ENCODE measurements at places on chromosomes 13 and 19. TPM values are rescaled to one million over a fixed set of nuclear protein-coding genes. Genes with fewer than 3 reads are reported as not detected.

GRCh38 chr13:75364131-75364713, 117.7 kb downstream of the TBC1D4 start:
- DNase-seq, result no peak

DNA sequence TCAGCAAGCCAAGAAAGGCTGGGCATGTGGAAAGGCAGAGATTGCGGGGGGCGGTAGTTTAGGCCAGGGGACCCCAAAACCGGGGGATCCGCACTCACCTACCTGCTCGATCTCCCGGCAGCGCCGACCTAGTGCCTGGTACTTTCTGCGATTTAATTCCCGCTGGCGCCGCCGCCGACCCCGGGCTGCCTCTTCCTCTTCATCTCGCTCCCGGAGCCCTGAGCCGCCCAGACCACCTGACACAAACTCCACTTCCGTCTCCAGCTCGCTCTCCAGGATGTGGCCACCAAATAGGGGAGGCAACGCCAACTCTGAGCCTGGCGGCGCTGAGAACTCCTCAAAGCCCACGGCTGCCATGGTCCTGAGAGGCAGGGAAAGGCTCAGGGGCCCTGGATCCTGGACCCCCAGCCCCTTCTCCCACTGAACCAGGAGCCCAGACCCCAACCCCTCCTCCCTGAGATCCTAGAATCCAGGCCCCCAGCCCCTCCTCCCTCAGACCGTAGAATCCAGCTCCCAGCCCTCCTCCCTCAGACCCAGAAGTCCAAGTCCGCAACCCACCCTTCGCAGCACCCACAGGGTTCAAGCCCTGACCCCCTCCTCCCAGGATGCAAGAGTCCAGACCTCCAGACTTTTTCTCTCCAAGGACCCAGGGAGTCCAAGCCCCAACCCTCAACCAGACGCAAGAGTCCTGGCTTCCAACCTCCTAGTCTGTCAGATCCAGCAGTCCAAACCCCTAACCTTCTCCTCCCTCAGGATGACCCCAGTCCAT, 933 bp downstream of the TFPT start:
- DNase-seq, result no peak

DNA sequence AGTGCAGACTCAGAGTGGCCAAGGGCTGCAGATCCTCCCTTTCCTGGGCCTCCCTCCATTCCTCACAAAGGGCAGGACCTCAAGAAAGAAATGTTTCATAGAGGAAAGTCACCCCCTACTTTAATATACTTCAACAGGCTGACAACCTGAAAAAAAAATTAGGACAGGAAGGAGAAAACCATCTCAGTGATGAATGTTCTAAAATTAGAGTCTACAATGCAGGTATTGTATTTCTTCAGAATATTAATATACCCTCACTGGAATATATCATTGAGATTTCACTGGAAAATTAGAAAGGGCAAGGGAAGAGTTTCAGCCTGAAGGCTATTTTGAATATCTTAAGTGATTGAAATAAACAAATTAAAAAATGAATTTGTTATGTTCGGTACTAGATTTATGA, 176.9 kb downstream of the DNAJC15 start:
- no peak for DNase-seq

DNA sequence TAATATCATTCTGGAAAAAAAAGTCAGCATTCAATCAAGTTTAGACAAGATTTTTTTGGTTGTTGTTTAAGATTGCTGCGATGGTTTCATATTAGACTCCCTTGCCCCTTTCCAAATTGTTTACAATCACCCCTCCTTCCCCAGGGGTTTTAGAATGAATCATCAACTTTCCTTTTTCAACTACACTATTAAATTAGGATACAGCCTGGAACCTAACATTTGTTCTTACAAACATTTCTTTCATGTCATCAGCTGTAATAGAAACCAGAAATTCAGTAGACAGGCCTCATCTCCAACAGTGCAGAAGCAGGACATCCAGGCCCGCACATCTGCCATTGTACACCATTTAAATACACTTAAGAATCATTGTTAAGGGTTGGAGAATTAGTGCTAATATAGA, 44.4 kb upstream of the WDFY2 start:
- no peak for DNase-seq

- DNase-seq, result no peak
Measured at GRCh38 chr19:5824751-5825150, 14.8 kb downstream of the FUT6 start.

DNA sequence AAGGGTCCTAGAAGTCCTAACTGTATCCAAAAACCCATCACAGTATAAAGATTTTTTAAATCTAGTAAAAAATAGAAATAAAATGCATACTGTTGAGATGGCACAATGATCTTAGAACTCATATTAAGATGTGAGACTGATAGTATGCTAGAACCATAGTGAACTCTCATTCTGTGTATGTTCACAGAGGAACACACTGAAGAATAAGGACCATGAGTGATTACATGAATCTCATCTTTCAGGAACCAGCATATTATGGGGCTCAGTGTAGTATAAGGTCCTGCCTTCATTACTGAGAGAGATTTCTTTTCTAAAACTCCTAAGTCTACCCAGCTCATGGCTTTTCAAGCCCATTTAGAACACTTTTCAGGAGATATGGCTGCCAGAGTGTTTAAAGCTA, 59.8 kb upstream of the RFC3 start:
- DNase-seq, result no peak

DNA sequence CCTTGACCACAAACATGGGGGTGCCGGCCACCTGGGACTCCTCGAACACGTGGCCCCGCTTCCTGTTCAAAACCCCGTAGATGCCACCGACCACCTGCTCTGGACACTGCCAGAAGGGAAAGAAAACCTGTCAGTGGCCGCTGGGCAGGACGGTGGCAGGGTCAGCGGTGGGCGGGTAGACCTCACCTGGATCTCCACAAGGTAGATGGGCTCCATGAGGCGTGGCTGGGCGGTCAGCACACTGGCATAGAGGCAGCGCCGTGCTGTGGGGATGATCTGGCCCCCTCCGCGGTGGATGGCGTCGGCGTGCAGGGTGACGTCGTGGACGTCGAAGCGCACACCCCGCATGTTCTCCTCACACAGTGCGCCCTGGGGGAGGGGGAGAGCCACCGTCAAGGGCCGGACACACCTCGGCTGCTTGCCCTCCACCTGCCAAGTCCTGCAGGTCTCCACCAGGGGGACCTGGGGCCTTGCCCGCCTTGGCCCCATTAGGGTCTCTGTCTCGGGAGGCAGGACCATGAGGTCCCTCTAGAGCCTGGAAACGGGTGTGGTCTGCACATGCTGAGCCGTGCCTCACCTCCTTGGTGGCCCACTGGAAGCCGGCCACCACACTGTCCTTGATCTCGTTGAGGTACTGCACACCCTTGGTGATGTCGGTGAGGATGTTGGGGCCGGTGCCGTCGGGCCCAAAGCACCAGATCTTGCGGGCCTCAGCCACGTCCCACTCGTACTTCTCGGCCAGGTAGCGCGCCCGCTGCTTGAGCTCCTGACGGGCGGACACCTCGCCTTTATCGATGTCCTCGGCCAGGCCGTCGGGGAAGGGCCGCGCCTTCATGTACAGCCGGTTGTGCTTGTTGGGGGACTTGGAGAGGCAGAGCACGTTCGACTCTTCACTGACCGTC, 6.6 kb upstream of the DAPK3 start:
- DNase-seq, result no peak

GRCh38 chr19:42519108-42519507, 9.2 kb downstream of the CEACAM1 start:
- DNase-seq, result no peak

GRCh38 chr13:51844862-51845573, at the start of gene TMEM272:
Gene TMEM272 (minus strand): TSS chr13:51845177. CDS start chr13:51838530, 6,647 bp downstream.
- peak; percentile 52 for DNase-seq

GRCh38 chr19:2487842-2488241, 11.9 kb downstream of the GADD45B start:
- DNase-seq, result no peak

DNA sequence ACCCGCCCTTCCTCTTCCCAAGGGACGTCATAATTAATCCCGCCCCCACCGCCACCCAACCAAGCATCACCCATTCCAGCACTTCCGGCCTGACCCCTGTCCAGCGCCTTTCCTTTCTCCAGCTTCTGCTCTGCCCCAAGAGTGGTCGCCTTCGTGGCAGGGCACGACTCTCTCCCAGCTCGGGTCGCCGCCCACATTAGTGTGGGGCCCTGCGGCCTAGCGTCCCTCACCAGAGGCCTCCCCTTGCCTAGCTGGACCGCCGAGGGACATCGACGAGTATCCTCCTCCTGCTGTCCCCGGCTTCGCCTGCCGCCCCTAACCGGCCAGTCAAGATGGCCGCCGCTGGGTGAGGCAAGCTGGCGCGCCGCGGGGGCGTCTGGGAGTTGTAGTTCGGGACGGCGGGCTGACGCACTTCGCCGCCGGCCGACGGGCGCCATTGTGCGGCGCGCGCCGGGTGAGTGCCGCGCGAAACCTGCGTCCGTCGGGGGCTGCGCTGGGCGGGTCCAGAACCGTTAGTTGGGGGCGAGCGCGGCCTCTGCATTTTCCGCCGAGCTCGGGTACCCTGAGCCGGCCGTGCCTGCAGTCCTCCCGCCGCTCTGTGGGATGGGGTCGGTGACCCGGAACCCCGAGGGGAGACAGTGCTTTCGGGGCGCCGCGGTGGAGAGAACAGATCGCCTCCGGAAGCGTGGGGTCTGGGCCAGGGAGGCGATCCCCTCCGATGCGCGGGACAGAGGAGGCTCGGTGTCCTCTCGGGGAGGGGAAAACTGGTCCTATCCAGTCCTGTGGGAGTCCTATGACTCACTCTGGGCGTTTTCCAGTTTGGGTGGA, at the start of gene ZNF274:
TSS of gene ZNF274 (plus strand) at position 73 of the 828 bp plus-strand sequence. CDS start 905 bp downstream, outside the sequence.
- peak; percentile 92 for DNase-seq

- DNase-seq, result peak; percentile 56
Measured at GRCh38 chr19:17448131-17448967, at the start of gene TMEM221. Gene TMEM221 (minus strand): TSS chr19:17448668. CDS start chr19:17448462, 206 bp downstream.

- DNase-seq, result no peak
Measured at GRCh38 chr13:25067064-25067463, 28.9 kb upstream of the PABPC3 start.

GRCh38 chr19:57269515-57270250, 10.6 kb upstream of the ZNF460 start:
- no peak for DNase-seq

DNA sequence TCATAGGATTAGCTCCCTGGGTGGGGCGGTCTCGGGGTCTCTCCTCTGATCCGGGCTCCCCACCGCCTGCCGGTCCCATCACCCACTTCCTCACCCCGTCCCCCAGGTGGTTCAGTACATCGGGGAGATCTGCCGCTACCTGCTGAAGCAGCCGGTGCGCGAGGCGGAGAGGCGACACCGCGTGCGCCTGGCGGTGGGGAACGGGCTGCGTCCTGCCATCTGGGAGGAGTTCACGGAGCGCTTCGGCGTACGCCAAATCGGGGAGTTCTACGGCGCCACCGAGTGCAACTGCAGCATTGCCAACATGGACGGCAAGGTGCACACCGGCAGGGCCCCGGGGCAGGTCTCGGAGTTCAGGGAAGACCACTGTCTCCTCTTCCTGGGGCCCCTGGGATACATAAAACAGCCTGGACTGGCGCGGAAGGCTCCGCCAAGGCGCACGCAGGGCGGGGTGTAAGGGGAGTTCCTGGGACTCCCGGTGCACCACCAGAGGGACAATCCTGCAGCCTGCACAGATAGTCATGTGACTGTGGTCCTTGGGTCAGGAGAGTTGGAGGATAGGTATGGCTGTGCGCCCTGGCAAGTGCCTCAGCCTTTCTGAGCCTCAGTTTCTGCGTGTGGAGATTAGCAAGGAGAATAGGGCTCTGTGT, 14.2 kb upstream of the PGLS start:
- DNase-seq, result no peak

DNA sequence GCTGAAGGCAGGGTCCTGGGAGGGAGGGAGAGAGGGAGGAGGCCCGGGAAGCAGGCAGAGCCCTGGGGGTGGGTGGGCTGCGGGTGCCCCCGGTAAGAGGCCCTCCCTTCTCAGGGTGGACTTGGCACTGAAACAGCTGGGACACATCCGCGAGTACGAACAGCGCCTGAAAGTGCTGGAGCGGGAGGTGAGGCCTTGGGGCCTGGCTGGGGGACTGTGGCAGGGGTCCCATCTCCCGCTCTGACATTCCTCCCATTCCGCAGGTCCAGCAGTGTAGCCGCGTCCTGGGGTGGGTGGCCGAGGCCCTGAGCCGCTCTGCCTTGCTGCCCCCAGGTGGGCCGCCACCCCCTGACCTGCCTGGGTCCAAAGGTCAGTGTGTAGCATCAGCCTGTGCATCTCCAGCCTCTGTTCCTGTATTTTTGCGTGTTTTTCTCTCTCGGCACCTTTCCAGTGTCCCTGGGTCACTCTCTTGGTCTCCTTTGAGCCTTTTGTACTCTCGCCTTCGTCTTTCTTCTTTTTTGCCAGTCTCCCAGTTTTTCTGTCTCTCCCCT, 53.4 kb downstream of the TRPM4 start:
- no peak for DNase-seq

GRCh38 chr13:108049211-108049610, 166.1 kb downstream of the LIG4 start:
- no peak for DNase-seq

DNA sequence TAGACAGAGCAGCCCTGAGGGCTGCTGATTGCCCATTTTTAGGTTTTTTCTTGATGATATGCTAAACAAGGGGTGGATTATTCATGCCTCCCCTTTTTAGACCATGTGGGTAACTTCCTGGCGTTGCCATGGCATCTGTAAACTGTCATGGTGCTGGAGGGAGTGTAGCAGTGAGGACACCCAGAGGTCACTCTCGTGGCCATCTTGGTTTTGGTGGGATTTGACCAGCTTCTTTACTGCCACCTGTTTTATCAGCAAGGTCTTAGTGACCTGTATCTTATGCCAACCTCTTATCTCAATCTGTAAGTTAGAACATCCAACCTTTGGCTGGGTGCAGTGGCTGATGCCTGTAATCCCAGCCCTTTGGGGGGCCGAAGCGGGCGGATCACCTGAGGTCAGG, 148.0 kb downstream of the PTPRS start:
- no peak for DNase-seq

GRCh38 chr19:1336079-1336684, 47.5 kb upstream of the NDUFS7 start:
- DNase-seq, result no peak

DNA sequence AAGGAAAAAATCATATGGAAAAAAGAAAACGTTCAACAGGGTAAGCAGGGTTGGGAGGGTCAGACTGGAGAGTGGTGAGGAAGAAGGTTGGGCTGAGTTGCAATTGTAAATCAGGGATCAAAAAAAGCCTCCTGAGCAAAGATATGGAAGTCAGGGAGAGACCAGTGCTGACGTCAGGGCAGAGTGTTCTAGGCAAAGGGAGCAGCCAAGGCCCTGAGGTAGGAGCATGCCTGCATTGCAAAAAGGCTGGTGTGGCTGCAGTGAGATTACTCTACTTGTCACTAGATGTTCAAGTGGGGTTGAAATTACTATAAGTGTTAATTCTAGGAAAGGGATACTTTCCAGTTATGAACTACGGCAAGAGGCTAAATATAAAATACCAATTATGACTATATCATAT, 562.0 kb downstream of the MYO16 start:
- DNase-seq, result no peak

PLEKHG2 gene
- 22.0 TPM for total RNA-seq

CLDND2 gene
- 3.8 TPM for total RNA-seq

COL5A3 gene
- total RNA-seq, result 0.46 TPM

GPR183 gene
- 86.8 TPM for total RNA-seq

CYP4F22 gene
- total RNA-seq, result 0.82 TPM

CLPTM1 gene
- 117 TPM for total RNA-seq

DACT3 gene
- 0.71 TPM for total RNA-seq

LAIR1 gene
- total RNA-seq, result 6.1 TPM

ZNF541 gene
- total RNA-seq, result 0.22 TPM

ZNF682 gene
- total RNA-seq, result 8.9 TPM

C19orf85 gene
- total RNA-seq, result not detected

SUGT1 gene
- total RNA-seq, result 73.2 TPM

KLF1 gene
- total RNA-seq, result 0.92 TPM

EGLN2 gene
- 89.4 TPM for total RNA-seq
